ENCODE measurements at places on chromosomes 1 and 21.

- no peak for DNase-seq
- no peak overlapping the region for H3K4me3 ChIP-seq
- no peak overlapping the region for H3K27ac ChIP-seq
- no peaks in the 10 kb centered on the region for H3K27me3 ChIP-seq
- H3K36me3 ChIP-seq, result no peaks in the 10 kb centered on the region
Measured at GRCh38 chr1:86018283-86018923, 138.2 kb downstream of the COL24A1 start.

DNA sequence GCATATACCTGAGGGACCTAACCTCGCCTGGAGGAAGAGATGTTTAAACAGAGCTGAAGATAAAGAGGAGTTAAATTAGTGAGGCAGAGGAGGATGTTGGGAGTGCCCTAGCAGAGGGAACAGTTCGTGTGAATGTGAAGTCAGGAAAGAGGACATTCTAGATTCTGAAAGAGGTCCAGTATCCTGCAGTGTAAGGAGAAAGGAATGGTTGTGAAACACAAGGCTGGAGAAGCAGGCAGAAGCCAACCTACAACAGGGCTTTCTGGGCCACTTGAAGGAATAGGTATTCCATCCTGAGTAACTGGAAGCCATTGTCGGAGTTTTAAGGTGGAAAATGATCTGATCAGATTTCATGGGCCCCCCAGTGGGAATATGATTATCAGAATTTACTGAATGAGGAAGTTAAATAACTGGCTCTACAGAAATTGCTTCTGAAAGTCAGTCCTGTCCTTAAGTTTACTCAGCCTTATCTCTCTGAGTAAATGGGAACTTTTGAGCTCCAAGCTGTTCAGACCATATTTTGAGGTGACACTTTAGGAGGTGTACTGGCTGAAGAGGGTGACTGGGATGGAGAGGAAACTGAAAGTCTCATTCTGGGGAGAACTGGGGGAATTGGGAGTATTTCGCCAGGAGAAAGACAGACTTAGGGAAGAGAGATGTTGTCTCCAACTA is 24.4 kb upstream of the FAAH start:
- no peaks in the 10 kb centered on the region for H3K4me1 ChIP-seq
- DNase-seq, result no peak
- H3K27ac ChIP-seq, result no peak overlapping the region
- no peaks in the 10 kb centered on the region for H3K27me3 ChIP-seq
- H3K36me3 ChIP-seq, result peaks cover 14% of the 10 kb centered on the region

GRCh38 chr1:27992276-27992675 is 32.5 kb downstream of the XKR8 start:
- no peak for DNase-seq
- peaks cover 27% of the 10 kb centered on the region for H3K36me3 ChIP-seq
- no peaks in the 10 kb centered on the region for H3K27me3 ChIP-seq
- H3K27ac ChIP-seq, result no peak overlapping the region

- no peak overlapping the region for H3K4me3 ChIP-seq
- no peak for DNase-seq
- no peaks in the 10 kb centered on the region for H3K36me3 ChIP-seq
- H3K4me1 ChIP-seq, result no peaks in the 10 kb centered on the region
- H3K27ac ChIP-seq, result no peak overlapping the region
- H3K27me3 ChIP-seq, result no peaks in the 10 kb centered on the region
Measured at GRCh38 chr1:209356976-209357377, 226.5 kb upstream of the CAMK1G start.

Data from liver (tissue), 10 donors.